ENCODE measurements at places on chromosomes 5 and 9. TPM values are rescaled to one million over a fixed set of nuclear protein-coding genes. Genes with fewer than 3 reads are reported as not detected.

The GFRA3 gene
- total RNA-seq, result 0.23 TPM

DNA sequence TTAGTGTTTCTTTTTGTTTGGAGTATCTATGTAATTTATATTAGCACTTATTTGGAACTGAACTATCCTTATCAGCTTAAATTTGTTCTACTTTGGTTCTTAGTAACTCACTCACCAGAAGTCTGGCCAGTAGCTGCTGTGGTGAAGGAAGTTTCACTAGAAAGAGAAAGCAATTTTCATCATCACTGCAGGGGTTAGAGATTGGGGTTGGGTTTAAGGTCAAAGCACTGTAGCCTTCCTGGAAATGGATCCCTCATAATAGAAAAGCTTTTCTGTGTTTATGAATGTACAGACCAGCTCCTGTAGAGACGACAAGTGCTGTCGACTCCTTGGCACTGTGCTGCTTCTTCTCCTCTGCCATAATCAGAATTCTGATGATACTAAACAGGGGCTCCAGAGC lies 22.2 kb downstream of the MROH2B start:
- DNase-seq, result no peak

The SVEP1 gene
- 2.0 TPM for total RNA-seq

- DNase-seq, result peak; percentile 75
These were observed 13.2 kb downstream of the NINJ1 start for GRCh38 chr9:93120846-93121315.

The IGIP gene
- 5.9 TPM for total RNA-seq

The IL3 gene
- not detected for total RNA-seq

- DNase-seq, result no peak
These were observed 107.8 kb upstream of the NR4A3 start for GRCh38 chr9:99713838-99714306.

GRCh38 chr9:78470216-78470615 lies 173.3 kb downstream of the PSAT1 start:
- DNase-seq, result no peak

The SLC27A6 gene
- total RNA-seq, result not detected

GRCh38 chr5:80860924-80861613 lies 99.1 kb upstream of the RASGRF2 start:
- no peak for DNase-seq

DNA sequence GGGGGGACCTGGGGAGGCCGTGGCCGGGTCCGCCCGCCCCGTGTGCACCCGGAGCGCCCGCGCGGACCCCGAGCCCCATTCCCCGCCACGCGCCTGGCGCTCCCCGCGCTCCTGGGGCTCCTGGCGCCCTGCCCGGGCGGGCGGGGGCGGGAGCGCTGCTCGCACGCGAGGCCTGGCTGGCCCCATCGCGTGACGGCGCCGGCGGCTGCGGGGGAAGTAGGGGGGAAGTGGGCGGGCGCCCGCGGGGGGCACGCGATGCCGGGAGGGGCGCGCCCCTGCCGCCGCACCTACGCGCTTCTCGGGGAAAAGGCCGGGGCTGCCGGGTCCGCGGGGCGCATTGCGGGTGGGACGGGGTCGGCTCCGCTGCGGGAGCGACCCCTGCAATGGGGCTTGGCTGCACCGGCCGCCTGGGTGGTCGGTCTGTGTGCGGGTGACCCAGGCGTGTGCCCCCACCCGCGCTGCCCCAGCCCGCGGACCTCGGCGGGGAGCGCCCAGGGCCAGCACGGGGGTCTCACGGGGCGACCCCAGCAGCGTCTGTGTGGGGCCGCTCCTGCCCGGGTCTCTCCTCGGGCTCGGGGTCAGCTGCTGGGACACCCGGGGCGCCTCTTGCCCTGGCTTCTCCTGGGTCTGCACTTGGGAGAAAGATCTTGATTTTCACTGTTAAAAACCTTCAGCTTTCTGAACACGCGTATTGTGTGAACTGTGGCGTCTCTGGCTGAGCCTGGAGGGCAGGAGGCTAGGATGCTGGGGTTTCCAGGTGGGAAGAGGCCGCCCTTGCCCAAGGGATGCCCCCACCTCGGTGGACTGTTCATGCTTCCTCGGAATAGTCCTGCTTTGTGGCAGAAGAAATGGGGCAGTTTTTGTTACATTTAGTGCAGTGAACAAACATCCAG lies 52.4 kb downstream of the AHRR start:
- DNase-seq, result peak; percentile 80

All from chondrocyte (in vitro differentiated cells).